ENCODE measurements at places on chromosomes 13 and 19.

DNA sequence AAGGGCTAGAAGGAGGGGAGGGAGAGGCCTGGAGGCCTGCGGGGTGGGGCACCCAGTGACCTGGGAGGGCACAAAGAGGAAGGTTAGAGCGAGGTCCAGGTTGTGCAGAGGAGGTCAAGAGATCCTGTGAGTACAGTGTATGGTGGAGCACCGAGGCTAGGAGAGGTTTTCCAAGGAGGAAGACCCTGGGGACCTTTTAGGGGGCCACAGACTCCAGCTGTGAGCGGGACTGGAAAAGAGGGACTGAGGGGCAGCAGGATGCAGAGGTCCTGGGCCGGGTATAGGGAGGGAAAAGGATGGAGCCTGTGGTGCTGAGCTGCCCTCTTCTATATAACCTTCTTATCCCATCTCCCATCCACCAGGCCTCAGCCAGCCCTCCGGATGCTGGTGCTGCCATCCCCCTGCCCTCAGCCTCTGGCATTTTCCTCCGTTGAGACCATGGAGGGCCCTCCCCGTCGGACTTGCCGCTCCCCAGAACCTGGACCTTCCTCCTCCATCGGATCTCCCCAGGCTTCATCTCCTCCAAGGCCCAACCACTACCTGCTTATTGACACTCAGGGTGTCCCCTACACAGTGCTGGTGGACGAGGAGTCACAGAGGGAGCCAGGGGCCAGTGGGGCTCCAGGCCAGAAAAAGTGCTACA, 863 bp downstream of the ZNF581 start:
- no peak for ATAC-seq

DNA sequence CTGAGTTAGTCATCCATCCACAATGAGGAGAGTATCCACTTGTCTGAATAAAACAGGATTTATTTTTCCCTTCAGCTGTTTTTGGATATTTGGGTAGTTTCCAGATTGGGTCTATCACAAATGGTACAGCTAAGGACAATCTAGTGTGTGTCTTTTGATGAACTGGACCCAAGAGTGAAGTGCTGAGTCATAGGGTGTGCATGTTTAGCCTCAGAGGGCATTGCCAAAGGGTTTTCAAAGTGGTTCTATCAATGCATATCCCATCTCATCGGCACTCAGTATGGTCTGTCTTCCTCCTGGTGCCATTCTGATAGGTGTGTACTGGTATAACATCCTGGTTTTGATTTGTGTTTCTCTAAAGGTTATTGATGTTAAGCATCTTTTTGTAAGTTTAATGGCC, 62.3 kb downstream of the GSX1 start:
- no peak for ATAC-seq

DNA sequence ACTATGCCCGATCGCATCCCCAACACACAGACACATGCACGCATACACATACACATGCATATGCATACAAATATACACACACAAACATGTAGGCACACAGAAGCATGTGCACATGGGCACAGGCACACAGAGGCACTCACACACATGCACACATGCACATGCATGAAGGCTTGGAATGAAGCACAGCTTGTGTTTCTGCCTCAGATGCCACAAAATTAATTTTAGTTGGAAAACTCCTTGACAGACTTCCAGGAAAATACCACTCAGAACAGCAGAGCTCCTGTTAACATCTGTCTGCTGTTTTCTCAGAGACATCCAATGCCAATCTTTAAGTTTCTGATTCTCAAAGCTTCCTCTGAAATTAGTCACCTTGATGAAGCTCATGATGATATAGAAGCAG, 532.7 kb downstream of the RFC3 start:
- ATAC-seq = no peak

GRCh38 chr19:45973553-45974338, at the start of gene NOVA2:
NOVA2 (minus strand) TSS chr19:45973865; CDS start chr19:45973351, 514 bp downstream.
- ATAC-seq = peak; percentile 82

- ATAC-seq = no peak
Observed at GRCh38 chr13:30848332-30849027, 57.6 kb upstream of the MEDAG start.

DNA sequence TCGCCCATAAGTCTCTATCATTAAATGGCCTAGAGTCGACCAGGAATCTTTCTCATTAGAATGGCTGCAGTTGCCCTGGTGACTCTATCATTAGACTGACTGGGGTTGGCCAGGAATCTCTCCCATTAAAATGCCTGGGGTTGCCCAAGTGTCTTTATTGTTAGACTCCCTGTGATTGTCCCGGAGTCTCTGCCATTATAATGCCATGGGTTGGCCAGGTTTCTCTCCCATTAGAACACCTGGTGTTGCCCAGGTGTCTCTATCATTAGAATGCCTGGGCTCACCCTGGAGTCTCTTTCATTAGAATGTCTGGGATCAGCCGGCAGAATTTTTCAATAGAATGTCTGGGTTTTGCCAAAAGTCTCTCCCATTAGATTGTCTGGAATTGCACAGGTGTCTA, 1459.3 kb downstream of the UQCRFS1 start:
- no peak for ATAC-seq

DNA sequence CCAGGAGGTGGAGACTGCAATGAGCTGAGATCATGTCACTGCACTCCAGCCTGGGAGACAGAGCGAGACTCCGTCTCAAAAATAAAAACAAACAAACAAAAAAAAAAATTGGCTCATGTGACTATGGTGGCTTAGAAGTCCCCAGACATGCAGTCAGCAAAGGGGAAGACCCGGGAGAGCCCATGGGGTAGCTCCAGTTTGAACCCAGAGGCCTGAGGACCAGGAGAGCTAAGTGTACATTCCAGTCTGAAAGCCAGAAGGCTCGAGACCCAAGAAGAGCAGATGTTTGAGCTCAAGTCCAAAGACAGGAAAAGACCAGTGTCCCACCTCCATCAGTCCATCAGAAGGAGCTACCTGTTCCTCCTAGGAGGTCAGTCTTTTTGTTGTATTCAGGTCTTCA, 175.2 kb downstream of the TSHZ3 start:
- ATAC-seq = no peak

DNA sequence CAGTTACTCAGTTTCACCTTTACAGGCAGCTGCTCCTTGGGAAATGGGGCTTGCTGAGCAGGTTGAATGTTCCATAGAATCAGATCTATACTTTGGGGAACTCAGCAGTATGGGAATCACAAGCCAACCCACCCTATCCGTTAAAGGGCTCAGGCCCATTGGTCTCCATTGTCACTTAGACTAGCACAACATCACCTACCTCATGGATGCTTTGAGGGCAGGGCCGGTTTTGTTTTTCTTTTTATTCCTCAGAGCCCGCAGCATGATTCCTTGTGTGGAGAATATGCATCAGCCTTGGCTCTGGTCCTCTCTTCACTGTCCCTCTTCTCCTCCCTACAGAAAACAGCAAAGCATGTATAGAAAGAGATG, 48.0 kb downstream of the LRCH1 start:
- no peak for ATAC-seq

DNA sequence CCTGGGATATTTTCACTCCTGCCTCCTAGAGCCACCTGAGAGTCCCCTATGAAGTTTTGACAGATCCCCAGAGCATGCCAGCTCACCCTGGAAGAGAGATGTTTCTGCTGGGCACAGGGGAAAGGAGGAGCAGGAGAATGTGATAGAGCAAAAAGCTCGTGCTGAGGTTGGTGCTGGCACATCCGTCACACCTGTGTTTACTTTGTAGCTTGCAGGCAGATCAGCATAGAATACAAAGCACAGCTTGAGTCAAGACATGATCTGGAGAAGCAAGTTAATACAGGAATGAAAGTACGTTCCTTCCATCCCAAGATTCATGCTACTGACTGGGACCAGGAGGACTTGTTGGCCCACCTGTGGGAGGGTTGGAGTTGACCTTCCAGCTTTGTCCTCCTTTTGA, 46.1 kb downstream of the HSPH1 start:
- no peak for ATAC-seq
